Activated T-cell treated with anti-CD3 and anti-CD28 coated beads, Interleukin-2, amount 50 U/mL, for 72 hours (primary cell): ENCODE measurements at places on chromosomes 13 and 19.
A peak's percentile ranks its signal among the peaks of the same experiment; 100 is the strongest.

GRCh38 chr13:95470574-95471366, 81.8 kb upstream of the CLDN10 start:
- no peak overlapping the region for H3K4me3 ChIP-seq
- peaks cover 1% of the 10 kb centered on the region for H3K36me3 ChIP-seq
- no peaks in the 10 kb centered on the region for H3K4me1 ChIP-seq
- no peak for DNase-seq
- H3K27me3 ChIP-seq: no peaks in the 10 kb centered on the region

DNA sequence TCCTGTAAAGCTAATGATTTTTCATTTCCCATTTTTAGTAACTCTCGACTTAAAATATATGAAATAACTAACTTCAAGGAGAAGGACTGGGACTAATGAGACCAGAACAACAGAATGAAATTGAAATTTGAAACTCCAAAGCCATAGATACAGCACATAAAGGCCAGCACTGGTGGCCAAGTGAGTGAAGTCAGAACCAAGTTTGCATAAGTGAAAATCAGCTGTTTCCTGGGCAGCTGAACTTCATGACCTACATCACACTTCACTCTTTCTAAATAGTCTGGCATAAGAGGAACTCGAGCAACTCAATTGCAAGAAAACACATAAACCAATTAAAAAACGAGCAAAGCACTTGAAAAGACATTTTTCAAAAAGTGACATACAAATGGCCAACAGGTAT, 84.5 kb downstream of the DCLK1 start:
- no peaks in the 10 kb centered on the region for H3K4me1 ChIP-seq
- no peak overlapping the region for H3K4me3 ChIP-seq
- H3K27me3 ChIP-seq: no peaks in the 10 kb centered on the region
- H3K36me3 ChIP-seq: no peaks in the 10 kb centered on the region
- no peak for DNase-seq
- no peak overlapping the region for H3K27ac ChIP-seq

GRCh38 chr13:83780227-83780626, 102.0 kb downstream of the SLITRK1 start:
- no peak for DNase-seq
- no peaks in the 10 kb centered on the region for H3K4me1 ChIP-seq
- no peak overlapping the region for H3K4me3 ChIP-seq
- no peaks in the 10 kb centered on the region for H3K27me3 ChIP-seq
- no peaks in the 10 kb centered on the region for H3K36me3 ChIP-seq

DNA sequence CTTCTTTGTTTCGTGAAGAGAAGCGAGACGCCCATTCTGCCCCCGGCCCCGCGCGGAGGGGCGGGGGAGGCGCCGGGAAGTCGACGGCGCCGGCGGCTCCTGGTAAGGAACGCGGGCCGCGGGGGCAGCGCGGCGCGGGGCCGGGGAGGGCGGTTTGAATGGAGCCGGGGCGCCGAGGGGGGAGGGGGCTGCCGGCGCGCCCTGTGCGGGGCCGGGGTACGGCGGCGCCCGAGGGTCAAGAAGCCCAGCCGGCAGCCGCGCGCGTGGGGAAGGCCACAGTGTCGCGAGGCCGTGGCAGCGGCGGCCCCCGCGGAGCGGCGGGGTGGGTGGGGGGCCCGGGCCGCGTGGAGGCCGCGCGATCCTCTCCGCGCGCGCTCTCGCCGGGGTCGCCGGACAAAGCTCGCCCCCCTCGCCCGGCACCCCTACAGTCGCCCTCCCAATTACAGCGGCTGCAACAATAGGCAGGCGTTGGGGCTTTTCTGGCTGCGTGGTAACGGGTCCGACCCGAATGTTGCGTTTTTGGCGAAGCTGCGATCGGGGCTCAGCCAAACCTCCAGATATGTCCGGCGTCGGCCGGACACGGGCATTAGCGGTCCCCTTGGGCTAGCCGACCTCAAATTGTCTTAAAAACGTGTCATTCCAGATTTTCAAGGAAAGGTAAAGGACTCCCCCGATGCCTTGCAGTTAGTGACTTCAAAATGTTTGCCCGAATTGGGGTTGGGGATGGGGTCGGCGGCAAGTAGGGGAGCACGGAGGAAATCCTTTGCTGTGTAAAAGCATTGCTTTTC, 437 bp downstream of the SMARCA4 start:
- H3K36me3 ChIP-seq: no peaks in the 10 kb centered on the region
- no peaks in the 10 kb centered on the region for H3K27me3 ChIP-seq
- peak overlapping the region; percentile 36 for H3K27ac ChIP-seq
- peaks cover 50% of the 10 kb centered on the region for H3K4me1 ChIP-seq
- H3K4me3 ChIP-seq: peak overlapping the region; percentile 93

DNA sequence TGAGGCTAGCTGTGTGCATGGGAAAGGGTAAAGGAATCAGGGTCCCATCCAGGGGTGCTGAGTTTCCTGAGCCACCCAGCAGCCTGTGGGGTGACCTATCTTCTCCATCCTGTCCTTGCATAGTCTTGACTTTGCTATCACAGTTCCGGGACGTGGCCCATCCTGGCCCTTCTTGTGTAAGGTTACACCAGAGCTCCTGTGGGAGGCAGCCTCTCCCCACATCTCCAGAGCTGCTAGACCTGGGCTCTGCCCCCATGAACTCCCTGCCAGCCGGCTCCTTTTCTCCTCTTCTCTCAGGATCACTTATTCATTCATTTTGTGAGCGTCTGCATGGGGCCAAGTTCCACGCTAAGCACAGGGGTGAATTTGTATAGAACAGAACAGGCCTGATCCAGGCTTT, 238.9 kb downstream of the TSHZ3 start:
- H3K27me3 ChIP-seq: peaks cover 48% of the 10 kb centered on the region
- peak; percentile 4 for DNase-seq
- no peak overlapping the region for H3K27ac ChIP-seq

DNA sequence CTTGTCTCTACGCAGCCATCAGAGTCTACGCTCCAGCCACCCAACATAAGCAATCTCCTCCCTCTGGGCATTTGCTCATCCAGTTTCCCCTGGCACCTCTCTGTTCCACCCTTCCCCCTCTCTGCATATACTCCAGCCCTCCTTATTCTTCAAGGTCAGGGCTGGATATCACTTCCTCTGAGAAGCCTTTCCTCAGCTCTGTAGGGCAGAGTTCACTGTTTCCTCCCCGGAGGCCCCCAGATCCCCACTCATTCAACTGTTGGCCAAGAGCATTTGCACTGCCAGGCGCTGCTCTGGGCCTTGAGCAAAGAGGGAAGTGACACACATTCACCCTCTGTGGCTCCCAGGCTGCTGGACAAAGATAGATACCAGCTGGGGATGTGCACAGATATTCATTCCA, 3.3 kb downstream of the FCGRT start:
- DNase-seq: no peak
- no peak overlapping the region for H3K27ac ChIP-seq
- H3K4me3 ChIP-seq: no peak overlapping the region
- no peaks in the 10 kb centered on the region for H3K27me3 ChIP-seq

GRCh38 chr13:27012482-27013197, 159.0 kb downstream of the USP12 start:
- DNase-seq: no peak
- peaks cover under 1% of the 10 kb centered on the region for H3K4me1 ChIP-seq
- no peak overlapping the region for H3K4me3 ChIP-seq
- peaks cover 15% of the 10 kb centered on the region for H3K27me3 ChIP-seq

DNA sequence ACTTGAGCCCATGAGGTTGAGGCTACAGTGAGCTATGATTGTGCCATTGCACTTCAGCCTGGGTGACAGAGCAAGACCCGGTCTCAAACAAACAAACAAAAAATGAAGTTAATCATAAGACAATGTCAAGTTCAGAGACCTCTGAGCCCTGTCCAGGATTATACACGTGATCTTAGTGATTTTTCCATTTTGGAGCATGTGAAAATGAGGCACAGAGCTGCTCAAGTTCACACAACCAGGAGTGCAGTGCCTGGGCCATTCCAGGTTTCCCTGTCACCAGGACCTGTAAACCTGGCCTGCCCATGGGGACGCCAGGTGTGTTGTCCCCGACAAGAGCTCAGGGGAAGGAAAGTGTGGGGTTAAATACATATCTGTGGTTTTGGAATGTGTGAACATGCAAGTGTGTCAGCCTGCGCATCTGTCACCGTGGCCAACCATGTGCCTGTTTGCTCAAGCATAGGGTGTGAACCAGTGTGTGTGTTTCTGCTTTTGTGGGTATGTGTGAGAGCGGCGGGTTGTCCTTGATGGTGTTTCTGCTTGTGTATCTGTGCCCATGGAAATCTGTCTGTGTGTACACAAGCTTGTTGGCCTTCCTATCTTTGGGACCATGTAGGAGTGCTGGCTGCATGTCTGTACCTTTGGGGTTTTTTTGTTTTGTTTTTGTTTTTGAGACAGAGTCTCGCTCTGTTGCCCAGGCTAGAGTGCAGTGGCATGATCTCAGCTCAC, 1.5 kb upstream of the FXYD1 start:
- no peak for DNase-seq
- no peaks in the 10 kb centered on the region for H3K36me3 ChIP-seq
- peaks cover 8% of the 10 kb centered on the region for H3K27me3 ChIP-seq
- peaks cover 15% of the 10 kb centered on the region for H3K4me1 ChIP-seq
- no peak overlapping the region for H3K27ac ChIP-seq

GRCh38 chr13:51286135-51287002, 53.1 kb upstream of the SERPINE3 start:
- peaks cover 4% of the 10 kb centered on the region for H3K4me1 ChIP-seq

DNA sequence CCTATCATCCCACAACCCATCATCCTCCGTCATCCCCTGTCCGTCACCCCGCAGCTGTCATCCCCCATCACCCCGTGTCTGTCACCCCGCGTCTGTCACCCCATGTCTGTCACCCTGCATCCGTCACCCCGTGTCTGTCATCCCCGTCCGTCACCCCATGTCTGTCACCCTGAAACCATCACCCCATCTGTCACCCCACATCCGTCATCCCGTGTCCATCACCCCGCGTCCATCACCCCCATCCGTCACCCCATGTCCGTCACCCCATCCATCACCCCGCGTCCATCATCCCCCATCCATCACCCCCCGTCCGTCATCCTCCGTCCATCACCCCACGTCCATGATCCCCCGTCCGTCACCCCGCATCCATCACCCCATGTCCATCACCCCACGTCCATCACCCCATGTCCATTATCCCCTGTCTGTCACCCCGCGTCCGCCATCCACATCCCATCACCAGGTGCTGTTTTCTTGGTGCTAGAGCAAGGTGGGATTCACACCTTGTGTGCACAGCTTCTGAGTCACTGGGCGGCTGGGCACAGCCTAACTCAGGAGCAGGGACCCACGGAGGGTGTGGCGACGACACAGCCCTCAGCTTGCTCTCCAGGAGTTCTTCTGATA, 24.2 kb downstream of the RASA3 start:
- H3K27me3 ChIP-seq: no peaks in the 10 kb centered on the region
- no peaks in the 10 kb centered on the region for H3K36me3 ChIP-seq
- peak; percentile 0 for DNase-seq
- H3K4me1 ChIP-seq: peaks cover 52% of the 10 kb centered on the region
- H3K27ac ChIP-seq: peak overlapping the region; percentile 82
- peak overlapping the region; percentile 20 for H3K4me3 ChIP-seq

- no peaks in the 10 kb centered on the region for H3K27me3 ChIP-seq
- DNase-seq: no peak
- peaks cover 3% of the 10 kb centered on the region for H3K36me3 ChIP-seq
- no peak overlapping the region for H3K27ac ChIP-seq
These were observed 82.6 kb upstream of the OXGR1 start for GRCh38 chr13:97076898-97077297.

DNA sequence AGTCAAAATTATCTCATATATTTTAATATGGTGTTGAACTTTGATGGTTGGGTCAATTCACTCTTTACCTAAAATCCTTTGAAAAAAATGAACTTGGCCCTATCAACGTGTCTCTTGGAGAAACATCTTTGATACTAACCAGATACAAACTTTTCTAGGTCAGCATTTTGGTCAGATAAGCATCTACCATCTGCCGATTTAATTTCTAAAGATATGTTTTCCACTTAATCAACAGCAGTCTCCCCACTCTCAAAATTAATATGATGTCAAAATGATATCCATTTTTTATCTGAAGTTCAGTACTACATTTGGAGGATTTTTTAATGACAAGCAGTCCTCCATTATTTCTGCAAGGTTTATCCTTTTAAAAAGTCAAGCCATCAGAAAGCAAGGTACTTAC, 288.8 kb downstream of the DIAPH3 start:
- H3K27me3 ChIP-seq: no peaks in the 10 kb centered on the region
- H3K4me1 ChIP-seq: no peaks in the 10 kb centered on the region
- no peaks in the 10 kb centered on the region for H3K36me3 ChIP-seq
- no peak overlapping the region for H3K27ac ChIP-seq
- H3K4me3 ChIP-seq: no peak overlapping the region

- no peak overlapping the region for H3K27ac ChIP-seq
- no peaks in the 10 kb centered on the region for H3K4me1 ChIP-seq
- H3K36me3 ChIP-seq: peaks cover 3% of the 10 kb centered on the region
- DNase-seq: no peak
- H3K4me3 ChIP-seq: no peak overlapping the region
These were observed 1590.1 kb upstream of the PRR20A start for GRCh38 chr13:55550624-55551023.
